ENCODE measurements at places on chromosomes 5 and 9.

- no peak for DNase-seq
These were observed 996.4 kb upstream of the WWC1 start for GRCh38 chr5:167294882-167295680.

DNA sequence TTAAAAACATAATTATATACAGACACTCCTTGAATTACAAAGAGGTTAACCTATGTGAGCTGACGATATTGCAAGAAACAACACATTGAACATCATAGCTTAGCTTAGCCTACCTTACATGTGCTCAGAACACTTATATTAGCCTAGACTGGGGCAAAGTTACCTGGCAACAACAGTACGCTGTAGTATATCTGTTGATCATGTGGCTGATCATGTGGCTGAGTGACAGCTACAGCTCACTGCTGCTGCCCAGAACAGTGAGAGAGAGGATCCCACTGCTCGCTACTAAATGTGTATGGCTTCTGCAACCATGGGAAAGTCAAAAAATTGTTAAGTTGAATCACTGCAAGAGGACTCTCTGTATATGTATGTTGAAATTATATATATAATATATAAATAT is 169.9 kb downstream of the CDH9 start:
- no peak for DNase-seq

DNA sequence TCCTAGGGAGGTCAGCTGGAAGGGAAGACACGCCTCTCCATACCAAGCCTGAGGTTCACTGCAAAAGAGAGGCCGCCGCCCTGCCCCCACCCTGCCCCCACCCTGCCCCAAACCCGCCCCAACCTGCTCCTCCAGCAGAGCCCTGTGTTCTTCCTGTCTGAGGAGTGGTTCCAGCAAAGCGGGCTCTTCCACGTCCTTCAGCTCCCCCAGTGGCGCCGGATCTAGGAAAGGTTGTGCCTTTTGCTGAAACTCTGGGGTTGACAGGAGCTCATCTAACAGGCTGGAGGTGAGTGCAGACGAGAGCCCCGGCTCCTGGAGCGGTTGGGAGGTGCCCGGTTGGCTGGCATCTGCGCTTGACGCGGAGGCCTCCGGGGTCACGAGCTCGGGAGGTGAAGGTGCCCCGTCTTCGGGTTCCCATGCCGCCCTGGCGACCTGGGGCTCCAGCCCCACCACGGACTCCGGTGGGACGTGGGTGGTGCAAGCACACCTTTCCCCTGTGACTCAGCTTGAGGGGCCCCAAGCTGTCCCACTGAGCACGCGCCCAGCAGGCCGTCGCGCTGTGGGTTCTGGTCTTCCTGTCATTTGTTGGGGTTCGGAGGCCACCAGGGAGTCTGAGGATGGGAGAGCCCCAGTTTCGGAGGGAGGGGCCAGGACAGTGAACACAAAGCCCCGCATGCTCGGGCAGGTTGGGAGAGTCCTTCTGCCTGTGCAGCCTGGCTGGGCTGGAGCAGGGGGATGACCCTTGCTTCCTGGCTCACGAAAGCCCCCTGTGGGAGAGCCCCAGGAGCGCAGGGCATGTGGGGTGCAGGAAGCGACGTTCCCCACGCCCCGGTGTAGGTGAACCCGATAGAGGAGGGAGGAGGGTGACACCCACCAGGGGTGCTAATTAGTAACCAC is 1467.1 kb downstream of the FOXD4L5 start:
- peak; percentile 56 for DNase-seq

DNA sequence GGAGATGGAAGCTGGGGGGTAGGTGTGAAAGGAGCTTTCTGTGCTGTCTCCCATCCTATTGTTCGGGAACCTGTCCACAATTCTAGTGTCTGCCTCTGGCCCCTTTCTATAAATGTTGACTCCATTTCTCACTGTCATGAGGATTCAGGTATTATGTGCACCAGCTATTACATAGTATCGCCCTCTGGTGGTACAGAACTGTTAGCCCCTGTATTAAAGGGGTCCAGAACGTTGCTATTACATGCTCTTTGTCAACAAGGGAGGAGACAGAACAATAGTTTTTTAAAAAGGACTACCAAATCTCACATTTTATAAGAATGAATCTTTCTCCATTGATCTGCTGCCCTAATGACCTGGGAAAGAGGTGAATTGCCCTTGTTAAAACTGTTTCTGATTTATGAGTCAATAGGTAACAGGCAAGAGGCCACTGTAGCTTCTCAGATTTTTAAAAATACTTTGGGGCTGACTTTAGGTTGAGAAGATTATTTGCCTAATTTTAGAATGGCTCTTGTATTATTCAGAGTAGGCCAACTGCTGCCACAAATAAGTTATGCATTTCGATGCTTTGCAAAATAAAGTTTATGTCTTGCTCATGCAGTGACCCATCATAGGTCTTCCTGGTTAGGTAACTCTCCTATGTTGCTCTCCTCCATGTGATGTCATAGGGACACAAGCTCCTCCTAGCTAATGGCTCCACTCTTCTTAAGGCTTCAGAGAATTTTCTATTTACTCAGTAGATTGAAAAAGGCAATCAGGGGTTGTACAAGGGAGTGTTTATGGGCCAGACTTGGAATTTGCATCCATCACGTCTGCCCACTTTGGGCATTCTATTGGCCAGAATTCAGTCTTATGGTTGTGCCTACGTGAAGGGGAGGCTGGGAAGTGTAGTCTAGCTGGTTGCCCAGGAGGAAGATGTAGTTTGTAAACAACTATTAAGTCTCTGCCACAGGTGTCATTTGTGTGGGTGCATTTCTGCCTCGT is 20.8 kb downstream of the DCANP1 start:
- no peak for DNase-seq

- DNase-seq, result no peak
These were observed 1154.7 kb downstream of the DTWD2 start for GRCh38 chr5:117833691-117834090.

DNA sequence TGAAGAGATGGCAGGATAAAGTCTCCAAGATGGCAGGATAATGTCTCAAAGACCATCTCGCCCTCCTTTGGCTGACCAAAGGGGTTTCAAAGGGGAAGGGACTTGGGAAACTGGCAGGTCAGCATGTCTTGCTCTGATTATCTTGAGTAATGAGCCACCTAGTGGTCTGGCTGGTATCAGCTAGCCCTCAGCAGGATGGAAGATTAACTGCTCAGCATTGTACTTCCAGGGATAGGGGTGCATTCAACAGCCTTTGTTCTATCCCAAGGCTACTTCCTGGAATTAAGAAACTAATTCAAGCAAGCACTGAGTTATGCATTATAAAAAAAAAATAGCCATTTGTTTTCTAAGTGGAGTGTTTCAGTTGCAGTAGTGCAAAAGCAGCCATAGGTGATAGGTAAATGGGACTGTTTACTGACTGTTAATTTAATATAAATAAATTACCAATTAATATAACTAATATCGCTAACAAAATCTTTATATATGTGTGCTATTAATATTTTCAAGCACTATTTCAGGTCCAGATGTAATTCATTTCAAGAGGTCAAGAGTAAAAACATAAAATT is 555.5 kb downstream of the CDH9 start:
- DNase-seq, result no peak

- DNase-seq, result no peak
These were observed 232.3 kb upstream of the PAPPA start for GRCh38 chr9:115921301-115921700.

GRCh38 chr5:160556846-160557245 is 135.2 kb downstream of the PTTG1 start:
- DNase-seq, result no peak

DNA sequence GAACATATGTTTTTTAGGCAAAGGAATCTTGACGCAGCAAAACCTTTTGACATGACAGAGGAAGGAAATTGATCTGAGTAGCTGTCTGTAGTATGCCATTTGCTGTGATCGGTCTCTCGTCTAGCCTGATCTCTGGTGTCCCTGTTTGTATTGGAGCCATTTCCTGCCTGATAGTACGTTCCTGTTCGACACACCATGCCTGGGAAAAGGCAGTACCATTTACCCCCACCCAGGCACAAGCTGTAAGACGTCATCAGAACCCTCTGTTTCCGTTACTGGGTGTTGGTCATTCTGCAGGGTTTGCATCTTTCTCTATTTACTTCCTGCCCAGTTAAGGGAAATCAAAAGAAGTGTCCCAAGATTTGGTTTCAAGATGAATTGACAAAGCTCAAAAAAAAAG is 129.7 kb downstream of the CEMIP2 start:
- no peak for DNase-seq

DNA sequence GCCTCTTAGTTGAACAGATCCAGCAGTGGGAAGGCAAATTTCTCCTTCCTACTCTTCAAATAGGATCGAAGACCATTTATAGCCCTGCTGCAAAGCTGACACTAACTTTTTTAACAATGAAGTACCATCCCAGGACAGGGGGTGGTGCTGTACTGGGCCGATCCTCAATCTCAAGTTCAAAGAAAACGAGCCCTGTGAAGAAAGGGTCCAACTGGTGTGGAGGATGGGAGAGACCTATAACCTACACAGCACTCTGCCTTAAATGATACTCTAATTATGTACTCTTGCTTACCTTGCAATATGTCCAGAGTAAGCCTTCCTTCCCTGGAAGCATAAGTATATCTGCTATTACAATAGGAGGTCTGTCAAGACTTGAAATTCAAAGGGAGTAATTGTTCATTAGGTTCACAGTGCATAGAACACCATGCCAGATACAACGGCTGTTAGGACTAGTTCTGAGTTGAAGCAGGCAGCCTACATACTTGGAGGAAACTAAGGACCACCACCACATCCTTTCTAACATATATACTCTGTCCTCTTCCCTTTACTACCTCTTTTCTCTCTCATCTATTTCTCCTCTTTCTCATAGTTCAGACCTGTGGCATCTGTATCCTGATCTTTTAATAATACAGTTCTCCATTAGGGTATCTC is 6.2 kb downstream of the ETF1 start:
- no peak for DNase-seq

DNA sequence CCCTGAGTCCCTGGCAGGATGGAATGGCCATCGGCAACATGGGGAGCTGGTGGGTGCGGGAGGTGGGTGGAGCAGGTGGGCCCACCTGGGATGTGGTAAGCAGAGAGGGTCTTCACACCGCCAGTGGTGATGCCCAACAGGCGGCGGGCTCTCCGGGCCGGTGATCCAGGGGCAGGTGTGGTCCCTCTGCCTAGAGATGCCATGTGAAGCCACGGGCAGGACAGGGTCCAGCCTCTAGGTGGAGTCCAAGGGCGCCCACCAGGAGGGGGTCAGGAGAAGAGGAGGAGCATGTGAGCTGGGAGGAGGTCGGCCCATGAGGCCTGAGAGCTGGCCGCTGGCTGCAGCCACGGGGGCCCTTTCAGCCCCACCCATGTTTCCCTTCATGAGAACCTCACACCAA is 221.1 kb downstream of the FANCC start:
- no peak for DNase-seq

DNA sequence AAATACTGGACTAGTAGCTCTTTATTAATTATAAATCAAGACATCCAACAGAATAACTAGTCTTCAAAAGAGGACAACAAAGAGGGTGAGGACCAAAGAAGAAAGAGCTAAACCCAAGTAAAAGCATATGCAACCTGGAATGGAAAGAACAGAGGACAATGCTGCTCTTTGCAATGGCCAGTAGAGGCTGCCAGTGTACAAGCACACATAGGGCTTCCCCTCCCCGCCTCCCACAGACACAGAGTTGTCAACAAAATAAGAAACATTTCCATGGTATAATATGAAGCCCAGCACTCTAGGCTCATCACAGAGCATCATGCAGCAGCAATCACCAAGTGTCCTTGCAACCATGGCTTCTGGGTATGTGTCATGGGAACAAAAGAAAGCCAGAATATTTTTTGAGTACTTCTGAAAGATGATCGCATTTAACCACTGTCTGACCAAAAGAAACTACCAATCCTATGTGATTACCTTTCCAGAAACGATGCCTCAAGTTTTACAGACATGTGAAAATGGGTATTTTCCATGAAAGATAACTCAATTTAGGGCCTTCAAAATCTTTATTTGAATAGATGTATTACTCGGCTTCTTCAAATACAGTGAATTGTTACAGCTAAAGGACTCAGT is 58.1 kb downstream of the RFX3 start:
- peak; percentile 43 for DNase-seq

DNA sequence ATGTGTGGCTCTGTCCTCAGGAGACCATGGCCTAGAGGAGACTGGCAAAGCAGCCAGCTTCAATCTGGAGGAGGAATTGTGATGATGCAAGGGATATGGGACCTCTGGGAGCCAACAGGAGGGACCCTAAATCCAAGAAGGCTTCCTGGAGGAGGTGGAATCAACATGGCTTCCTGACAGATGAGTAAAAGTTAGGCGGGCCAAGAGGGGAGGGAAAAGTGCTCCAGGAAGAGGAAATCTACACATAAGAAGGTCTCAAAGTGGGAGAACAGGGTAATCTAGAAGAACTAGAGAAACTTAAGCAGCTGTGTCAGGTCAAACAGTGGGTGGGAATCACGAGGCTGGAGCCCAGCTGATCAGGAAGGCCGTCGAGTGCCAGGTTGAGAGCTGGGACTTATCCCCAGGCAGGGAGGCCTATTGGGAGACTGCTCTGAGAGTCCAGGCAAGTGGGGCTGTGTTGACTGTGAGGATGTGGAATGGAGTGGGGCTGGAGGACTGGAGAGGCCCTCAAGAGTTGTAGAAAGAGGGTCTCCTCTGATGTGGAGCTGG is 119.1 kb downstream of the C9orf50 start:
- no peak for DNase-seq

DNA sequence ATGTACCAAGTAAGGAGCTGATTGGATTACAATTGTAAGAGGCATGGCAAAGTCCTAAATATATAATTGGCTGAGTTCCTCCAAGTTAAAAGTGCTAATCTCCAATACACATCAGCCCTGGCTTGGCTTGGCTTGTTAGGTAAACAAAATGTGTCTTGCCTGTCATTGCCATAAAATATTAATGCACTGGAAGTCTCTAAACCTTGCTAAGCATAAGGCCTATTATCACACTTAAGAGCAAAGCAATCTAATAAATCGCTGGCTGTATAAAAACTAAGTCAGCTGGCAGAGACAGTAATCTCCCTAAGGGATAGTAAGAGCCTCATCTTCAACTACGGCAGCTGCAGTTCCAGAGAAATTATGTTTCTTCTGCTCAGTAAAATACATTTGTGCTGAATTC is 418.6 kb upstream of the GRAMD2B start:
- DNase-seq, result no peak

- DNase-seq, result no peak
These were observed 3.4 kb downstream of the PCDHGC5 start for GRCh38 chr5:141492168-141492885.

DNA sequence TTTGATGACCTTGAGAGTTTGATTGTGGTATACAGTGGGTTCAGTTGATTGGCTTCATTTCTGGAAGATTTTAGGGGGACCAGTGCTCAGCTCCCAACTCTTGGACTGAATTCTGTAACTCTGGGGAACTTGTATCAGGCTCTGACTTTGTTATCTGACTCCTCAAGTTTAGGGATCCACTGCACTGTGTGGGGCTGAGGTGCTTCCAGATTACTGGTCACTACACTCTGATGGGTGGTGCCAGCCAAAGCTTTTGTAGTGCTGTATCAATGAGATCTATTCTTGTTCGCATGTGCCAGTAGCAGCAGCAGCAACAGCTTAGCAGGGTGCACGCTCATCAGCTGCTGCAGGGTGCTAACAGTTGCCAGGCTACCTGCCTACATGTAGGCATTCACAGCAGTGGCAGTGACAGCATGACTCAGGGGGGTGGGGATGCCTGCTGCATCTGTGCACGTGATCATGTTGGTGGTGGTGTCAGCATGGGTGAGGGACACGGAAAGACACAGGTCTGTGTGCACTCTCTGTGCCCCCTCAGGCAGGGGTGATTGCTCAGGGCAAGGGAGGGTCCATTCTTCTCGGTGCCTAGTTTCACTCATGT is 438.8 kb upstream of the SEMA6A start:
- no peak for DNase-seq

All from liver (tissue), 10 donors.